Heart right ventricle (tissue), 16 donors: ENCODE measurements at places on chromosomes 11 and 22. TPM values are rescaled to one million over a fixed set of nuclear protein-coding genes. Genes with fewer than 3 reads are reported as not detected.

GRCh38 chr22:37121887-37122591 is 12.5 kb upstream of the TMPRSS6 start:
- DNase-seq: no peak

GRCh38 chr11:17750801-17751165 is 16.2 kb downstream of the KCNC1 start:
- no peak for DNase-seq

The ACTN3 gene
- 0.24 TPM for total RNA-seq

The B4GALNT4 gene
- total RNA-seq: 0.60 TPM

The XKR3 gene
- total RNA-seq: not detected

The KRTAP5-7 gene
- not detected for total RNA-seq

The APOL5 gene
- not detected for total RNA-seq

The TM7SF2 gene
- total RNA-seq: 64.5 TPM
